ENCODE measurements at places on chromosomes 12 and 14.

DNA sequence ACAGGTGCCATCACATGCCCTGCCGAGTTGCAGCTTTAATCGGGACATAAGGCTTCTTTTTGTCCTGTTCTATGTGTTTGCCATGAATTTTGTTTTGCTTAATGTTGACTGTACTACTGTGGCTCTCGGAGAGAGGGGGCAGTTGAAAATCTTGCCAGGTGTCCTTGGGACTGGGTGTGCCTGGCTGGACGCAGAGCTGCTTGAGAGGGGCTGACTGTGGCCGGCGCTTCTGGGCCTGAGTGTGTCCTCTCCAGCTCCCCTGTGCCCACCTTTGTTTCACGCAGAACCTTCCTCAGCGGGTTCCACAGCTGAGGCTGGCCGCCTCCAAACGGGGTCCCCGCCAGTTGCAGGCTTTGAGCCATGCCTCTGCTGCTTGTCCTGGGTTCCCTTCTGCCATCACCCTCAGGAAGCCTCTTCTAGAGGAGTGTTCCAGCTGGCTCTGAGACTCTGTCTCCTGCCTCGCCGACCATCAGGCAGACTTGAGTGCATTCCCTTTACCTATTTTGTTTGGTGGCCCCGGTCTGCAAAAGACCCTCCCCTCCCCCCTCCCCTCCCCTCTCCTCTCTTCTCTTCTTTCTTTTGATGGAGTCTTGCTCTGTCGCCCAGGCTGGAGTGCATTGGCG, 49.7 kb downstream of the DDX51 start:
- H3K4me1 ChIP-seq, result no peaks in the 10 kb centered on the region
- H3K27me3 ChIP-seq, result no peaks in the 10 kb centered on the region
- peaks cover 39% of the 10 kb centered on the region for H3K36me3 ChIP-seq
- H3K27ac ChIP-seq, result no peak overlapping the region
- no peak overlapping the region for H3K4me3 ChIP-seq

DNA sequence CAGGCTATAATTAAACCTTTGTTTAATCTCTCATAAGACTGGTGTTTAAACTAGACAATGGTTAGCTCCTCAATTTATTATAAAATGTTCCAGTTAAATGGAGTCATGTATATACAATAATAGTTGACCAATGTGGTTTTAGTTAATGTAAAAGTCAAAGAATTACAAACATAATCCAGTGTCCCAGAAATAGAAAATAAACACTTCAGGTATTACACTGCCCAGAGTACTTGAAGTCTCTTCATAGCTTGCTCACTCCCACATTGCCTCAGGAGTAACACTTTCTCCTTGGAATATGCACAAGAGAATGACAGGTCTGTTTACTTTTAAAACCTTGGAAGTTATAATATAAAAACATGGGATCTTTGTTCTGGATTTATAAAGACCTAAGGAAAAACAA, 60.5 kb downstream of the SLC38A1 start:
- H3K36me3 ChIP-seq, result no peaks in the 10 kb centered on the region
- peak; percentile 57 for ATAC-seq
- H3K4me1 ChIP-seq, result peaks cover 32% of the 10 kb centered on the region
- peak overlapping the region; percentile 79 for H3K27ac ChIP-seq
- no peak overlapping the region for H3K4me3 ChIP-seq

- no peaks in the 10 kb centered on the region for H3K36me3 ChIP-seq
- H3K27me3 ChIP-seq, result peaks cover 61% of the 10 kb centered on the region
- no peak overlapping the region for H3K4me3 ChIP-seq
- no peak for ATAC-seq
- H3K4me1 ChIP-seq, result no peaks in the 10 kb centered on the region
Observed at GRCh38 chr12:116861320-116861719, 19.9 kb downstream of the HRK start.

GRCh38 chr14:76872796-76873432, 46.7 kb downstream of the LRRC74A start:
- peak; percentile 46 for ATAC-seq
- H3K27me3 ChIP-seq, result peaks cover 14% of the 10 kb centered on the region
- H3K4me1 ChIP-seq, result no peaks in the 10 kb centered on the region
- H3K4me3 ChIP-seq, result no peak overlapping the region
- H3K36me3 ChIP-seq, result no peaks in the 10 kb centered on the region

GRCh38 chr12:31815096-31815495, 86.3 kb upstream of the AMN1 start:
- no peaks in the 10 kb centered on the region for H3K27me3 ChIP-seq
- no peak for ATAC-seq
- H3K4me1 ChIP-seq, result no peaks in the 10 kb centered on the region
- H3K27ac ChIP-seq, result no peak overlapping the region
- H3K36me3 ChIP-seq, result no peaks in the 10 kb centered on the region

DNA sequence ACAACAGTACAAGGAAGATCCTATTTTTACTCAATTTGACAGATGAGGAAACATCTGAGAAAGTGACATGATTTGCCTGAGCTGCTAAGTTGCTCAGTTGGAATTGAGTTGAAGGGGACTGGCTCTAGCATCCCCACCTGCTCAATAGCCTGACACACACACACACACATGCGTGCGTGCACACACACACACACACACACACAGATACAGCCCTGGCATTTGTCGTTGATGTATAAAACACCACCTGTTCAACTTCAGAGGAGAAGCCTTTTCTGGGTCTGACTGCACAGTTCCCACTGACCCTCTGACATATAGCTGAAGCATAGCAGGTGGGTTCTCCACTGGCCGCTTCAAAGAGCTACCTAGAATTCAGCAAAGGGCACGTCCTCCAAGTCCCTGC, 1045.9 kb downstream of the VRK1 start:
- H3K27me3 ChIP-seq, result peaks cover 34% of the 10 kb centered on the region
- no peak for ATAC-seq
- no peak overlapping the region for H3K4me3 ChIP-seq
- no peaks in the 10 kb centered on the region for H3K4me1 ChIP-seq
- no peak overlapping the region for H3K27ac ChIP-seq

DNA sequence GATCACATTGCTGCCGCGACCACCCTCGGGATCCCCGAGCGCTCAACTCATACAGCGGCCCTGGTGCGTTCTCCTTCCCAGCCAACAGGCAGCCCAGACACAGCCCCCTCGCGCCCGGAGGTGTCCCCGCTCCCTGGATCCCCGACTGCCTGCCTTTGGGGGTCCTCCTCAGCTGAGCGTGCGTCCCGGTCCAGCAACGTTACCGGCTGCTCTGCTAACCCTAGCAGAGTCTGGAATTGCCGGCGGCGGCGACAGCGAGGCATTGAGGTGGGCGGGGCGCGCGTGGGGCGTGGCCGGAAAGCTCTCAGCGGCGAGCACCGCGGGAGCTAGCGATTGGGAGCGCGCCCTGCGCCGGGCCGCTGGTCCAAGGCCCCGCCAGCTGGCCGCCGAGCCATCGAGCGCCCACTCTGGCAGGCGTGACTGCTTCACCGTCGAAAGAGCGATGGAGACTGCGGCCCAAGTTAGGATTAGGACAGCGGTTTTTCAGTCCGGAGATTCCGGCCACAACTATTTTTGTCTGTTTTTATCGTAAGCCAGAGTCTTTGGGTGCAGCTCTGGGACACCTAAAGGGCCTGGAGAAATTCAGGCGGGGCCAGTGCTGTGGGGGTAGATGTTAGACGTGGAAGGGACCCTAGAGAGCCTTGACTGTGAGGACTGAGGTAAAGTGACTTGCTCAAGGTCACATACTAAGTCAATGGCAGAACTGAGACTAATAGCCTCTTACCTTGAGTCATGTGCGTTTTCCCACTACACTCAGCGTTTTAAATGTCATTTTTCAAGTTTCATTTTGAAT, at the start of gene HEATR5A:
HEATR5A (minus strand) TSS at position 232 of the 793 bp plus-strand sequence. CDS start 17,575 bp downstream, outside the sequence.
- ATAC-seq, result peak; percentile 99
- H3K4me1 ChIP-seq, result peaks cover 47% of the 10 kb centered on the region
- peak within 1 kb of the TSS; percentile 96 for H3K4me3 ChIP-seq
- H3K36me3 ChIP-seq, result no peaks in the 10 kb centered on the region
- no peaks in the 10 kb centered on the region for H3K27me3 ChIP-seq

DNA sequence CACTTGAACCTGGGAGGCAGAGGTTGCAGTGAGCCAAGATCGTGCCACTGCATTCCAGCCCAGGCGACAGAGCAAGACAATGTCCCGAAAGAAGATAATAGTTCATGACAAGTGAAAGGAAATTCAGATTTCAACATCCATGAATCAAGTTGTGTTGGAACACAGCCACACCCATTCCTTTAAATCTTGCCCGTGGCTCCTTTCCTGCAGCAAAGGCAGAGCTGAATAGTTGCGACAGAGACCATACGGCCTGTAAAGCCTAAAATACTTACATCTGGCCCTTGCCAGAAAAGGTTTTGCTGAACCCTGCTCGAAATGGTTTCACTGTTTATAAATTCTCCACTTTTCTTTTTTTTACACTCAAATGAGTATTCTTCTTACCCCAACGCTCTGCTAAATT, 17.7 kb upstream of the ITPK1 start:
- no peaks in the 10 kb centered on the region for H3K36me3 ChIP-seq
- no peak overlapping the region for H3K4me3 ChIP-seq
- ATAC-seq, result peak; percentile 69
- no peaks in the 10 kb centered on the region for H3K27me3 ChIP-seq
- no peaks in the 10 kb centered on the region for H3K4me1 ChIP-seq

DNA sequence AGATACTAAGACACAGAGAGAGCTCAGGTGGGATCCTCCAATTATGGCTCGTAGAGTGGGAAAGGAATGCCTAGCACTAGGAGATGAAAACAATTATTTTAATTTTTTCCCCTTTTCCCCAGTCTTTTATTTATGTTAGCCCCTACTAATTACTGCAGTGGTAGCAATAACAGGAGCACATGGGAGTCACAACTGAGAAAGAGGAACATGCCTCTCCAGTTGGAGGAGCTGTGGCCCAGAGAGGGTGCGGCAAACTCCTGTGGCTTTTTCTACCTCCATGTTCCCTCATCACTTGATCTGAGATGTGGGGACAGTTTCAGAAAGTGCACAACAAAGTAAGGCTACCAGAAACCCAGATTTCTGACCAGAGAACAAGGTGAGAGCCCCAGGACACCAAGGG, 25.9 kb upstream of the POC1B start:
- no peak overlapping the region for H3K4me3 ChIP-seq
- no peaks in the 10 kb centered on the region for H3K27me3 ChIP-seq
- ATAC-seq, result no peak
- no peak overlapping the region for H3K27ac ChIP-seq
- H3K36me3 ChIP-seq, result no peaks in the 10 kb centered on the region

- no peak overlapping the region for H3K27ac ChIP-seq
- no peak for ATAC-seq
- H3K27me3 ChIP-seq, result no peaks in the 10 kb centered on the region
- H3K4me3 ChIP-seq, result no peak overlapping the region
- no peaks in the 10 kb centered on the region for H3K36me3 ChIP-seq
Observed at GRCh38 chr12:29499235-29499634, 1.7 kb upstream of the OVCH1 start.

GRCh38 chr14:96852823-96853422, 55.7 kb downstream of the VRK1 start:
- no peak overlapping the region for H3K27ac ChIP-seq
- H3K27me3 ChIP-seq, result no peaks in the 10 kb centered on the region

DNA sequence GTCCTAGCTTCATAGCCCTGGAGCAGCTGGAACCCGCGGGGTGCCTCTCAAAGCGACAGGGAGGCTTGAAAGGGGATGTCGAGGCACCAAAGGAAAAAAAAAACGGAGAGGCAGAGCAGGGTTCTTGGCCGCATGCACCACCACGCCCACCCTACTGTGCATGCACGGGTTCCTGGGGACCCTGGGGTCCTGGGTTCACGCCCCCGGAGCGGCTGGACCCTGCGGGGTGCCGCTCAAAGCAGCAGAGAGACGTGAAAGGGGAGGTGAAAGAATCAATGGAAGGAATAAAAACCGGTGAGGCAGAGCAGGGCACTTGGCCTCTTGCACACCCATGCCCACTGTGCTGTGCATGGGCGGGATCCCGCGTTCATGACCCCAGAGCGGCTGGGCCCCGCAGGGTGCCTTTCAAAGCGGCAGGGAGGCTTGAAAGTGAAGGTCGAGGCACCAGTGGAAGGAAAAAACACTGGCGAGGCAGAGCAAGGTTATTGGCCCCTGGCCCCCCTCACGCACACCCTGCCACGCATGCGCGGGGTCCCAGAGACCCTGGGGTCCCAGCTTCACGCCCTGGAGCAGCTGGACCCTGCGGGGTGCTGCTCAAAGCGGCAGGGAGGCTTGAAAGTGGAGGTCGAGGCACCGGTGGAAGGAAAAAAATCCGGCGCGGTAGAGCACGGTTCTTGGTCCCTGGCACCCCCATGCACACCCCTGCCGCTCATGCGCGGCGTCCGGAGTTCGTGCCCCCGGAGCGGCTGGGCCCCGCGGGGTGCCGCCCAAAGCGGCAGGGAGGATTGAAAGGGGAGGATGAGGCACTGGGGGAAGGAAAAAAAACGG, 318.5 kb downstream of the ALG10 start:
- H3K36me3 ChIP-seq, result no peaks in the 10 kb centered on the region
- no peak for ATAC-seq
- H3K4me3 ChIP-seq, result no peak overlapping the region

- ATAC-seq, result peak; percentile 79
- H3K27me3 ChIP-seq, result no peaks in the 10 kb centered on the region
- H3K36me3 ChIP-seq, result no peaks in the 10 kb centered on the region
- no peak overlapping the region for H3K4me3 ChIP-seq
- H3K27ac ChIP-seq, result no peak overlapping the region
- peaks cover 26% of the 10 kb centered on the region for H3K4me1 ChIP-seq
Observed at GRCh38 chr12:108618079-108618952, 15.4 kb downstream of the SELPLG start.

DNA sequence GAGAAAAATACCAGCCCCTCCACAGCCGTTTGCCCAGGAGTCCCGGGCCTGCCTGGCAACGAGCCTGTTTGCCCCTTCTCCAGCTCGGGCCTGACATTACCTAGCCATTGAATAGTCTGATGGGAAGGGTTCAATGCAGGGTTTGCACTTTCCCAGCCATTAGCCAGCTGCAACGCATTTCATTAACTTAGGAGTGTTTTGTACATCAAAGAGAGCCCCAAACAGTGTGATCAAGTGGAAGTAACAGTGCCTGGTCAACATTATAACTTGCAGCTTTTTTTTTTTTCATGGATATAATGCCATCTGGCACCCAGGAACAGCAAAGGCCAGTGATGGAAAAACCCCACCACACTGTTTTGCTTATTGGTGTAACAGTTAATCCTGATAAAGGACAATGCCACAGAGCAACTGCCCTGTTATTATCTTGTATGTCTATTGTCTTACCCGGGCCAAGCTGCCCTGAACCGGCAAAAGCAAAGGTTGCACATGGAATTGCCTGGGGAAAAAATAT, 38.0 kb downstream of the BTG1 start:
- H3K4me1 ChIP-seq, result no peaks in the 10 kb centered on the region
- no peaks in the 10 kb centered on the region for H3K36me3 ChIP-seq
- H3K27ac ChIP-seq, result no peak overlapping the region
- H3K4me3 ChIP-seq, result no peak overlapping the region
- H3K27me3 ChIP-seq, result no peaks in the 10 kb centered on the region

All from gastroesophageal sphincter (tissue), 4 donors.